ENCODE measurements at places on chromosomes 7 and 10. TPM values are rescaled to one million over a fixed set of nuclear protein-coding genes. Genes with fewer than 3 reads are reported as not detected.

DNA sequence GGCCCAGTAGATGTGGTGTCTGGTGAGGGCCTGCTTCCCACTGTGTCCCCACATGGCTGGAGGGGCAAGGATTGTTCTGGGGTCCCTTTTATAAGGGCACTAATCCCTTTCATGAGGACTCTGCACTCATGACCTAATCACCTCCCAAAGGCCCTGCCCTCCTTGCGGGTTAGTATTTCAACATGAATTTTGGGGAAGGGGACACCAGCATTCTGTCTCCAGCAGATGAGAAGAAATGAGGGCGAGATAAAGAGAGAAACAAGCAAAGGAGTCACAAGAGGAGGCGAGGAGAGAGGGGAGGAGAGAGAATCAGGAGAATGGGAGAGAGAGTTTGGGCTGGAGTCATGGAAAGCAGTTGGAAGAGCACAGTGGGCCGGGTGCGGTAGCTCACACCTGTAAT, 83.7 kb downstream of the C10orf105 start:
- DNase-seq = no peak

The HYAL4 gene
- not detected for total RNA-seq

- peak; percentile 90 for DNase-seq
These were observed 67.9 kb upstream of the PDZD8 start for GRCh38 chr10:117442944-117443685.

DNA sequence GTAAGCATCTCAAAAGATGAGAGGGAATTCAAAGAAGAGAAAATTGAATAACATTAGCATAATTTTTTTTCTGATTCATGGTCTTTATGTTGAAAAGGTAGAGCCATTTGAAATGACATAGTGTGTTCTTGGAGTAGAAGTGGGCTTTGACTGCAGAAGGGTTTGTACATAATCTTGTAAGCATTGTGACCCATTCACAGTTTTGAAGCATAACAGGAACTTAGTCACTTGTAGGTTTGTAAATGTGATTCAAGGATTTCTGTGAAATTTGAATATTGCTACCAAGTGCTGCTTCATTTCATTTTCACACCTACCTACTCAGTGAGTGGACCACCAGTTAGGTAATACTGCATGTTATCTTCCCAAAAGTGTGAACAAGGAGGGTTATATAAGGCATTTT, 68.6 kb downstream of the PON1 start:
- no peak for DNase-seq

The LRRC18 gene
- total RNA-seq = not detected

DNA sequence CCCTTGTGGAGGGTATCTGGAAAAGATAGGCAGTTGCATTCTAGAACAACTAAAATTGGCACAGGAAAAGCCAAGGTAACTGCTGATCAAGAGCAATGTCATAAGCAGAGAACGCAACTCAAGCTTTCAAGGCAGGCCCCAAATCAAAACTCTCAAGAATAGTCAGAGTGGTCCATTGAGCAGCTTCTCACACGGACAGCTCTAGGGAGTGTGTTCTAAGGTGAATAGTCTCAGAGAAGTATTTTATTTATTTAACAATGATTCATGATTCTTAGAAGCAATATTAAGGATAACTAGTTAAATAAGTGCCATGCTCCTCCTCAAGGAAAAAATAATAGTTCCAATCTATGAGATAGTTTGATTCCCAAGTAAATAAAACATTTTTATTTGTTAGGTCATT, 83.0 kb downstream of the COL28A1 start:
- no peak for DNase-seq

DNA sequence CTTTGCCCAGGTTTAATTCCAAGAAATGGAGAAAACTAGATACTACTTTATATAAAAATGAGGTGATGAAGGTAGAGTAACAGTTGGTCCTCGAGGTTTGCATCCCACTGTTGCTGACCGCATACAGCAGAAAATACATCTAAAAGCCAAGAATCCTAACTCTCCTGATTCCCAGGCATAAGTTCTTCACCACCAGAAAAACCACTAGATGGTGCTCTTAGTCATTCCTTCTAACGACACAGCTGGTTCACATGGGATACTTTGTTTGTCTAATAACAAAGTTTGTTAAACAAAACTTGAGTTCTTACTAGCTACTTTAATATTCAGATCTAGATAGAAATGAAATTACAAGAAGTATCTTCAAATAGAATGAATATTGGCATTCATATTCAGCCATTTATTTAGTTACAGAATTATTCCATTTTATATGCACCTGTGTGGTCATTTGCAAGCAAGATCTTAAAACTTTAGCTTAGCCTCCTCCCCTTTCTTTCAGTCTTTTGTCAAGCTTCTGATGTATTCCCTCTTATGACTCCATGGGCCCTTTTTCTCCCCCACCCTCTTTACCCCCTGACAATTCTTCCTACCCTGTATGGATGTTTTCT, 54.1 kb upstream of the CYP26C1 start:
- DNase-seq = no peak

- DNase-seq = no peak
These were observed 39.7 kb downstream of the ZNF33A start for GRCh38 chr10:38050212-38050611.

GRCh38 chr10:13496164-13496563, 32.6 kb downstream of the BEND7 start:
- no peak for DNase-seq

The ARHGAP21 gene
- 18.6 TPM for total RNA-seq

- DNase-seq = no peak
These were observed 40.0 kb downstream of the ETV1 start for GRCh38 chr7:13949445-13949844.

GRCh38 chr7:6106140-6106904, 75.1 kb downstream of the ANKRD61 start:
- peak; percentile 57 for DNase-seq

The AOAH gene
- total RNA-seq = 7.2 TPM

DNA sequence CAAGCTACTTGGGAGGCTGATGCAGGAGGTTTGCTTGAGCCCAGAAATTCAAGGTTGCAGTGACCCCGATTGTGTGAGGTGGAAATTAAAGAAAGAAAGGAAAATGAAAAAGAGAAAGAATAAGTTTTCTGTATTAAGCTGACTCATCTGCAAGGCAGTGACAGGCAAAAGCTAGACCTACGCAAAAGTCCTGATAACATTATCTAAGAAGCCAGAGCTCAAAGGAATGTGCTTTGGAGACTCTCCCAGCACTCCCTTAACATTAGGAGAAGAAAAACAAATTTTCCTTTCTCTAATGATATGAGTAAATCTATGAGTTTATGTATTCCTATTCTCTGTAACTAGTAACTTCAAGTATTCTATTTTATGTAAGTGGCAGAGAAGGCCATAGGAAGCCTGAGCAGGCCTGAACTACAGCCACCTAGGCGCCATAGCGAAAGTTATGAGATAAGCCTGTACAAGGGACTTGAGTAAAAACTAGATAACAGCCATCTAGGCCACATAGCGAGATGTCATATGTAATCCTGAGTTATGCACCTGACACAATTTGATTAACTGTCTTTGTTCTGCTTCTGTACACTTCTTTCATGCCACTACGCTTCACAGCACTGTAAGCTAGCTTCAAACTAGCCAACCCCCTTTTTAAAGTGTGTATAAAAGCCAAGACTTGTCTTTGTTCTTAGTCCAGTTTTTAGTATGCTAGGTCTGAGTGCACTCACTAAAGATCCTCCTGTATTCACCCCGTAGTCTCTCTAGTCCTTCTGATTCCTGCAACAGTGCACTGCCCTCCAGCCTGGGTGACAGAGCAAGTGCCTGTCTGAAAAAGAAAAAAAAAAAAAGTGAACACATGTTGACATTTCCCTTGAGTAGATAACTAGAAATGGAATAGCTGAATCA, 9.4 kb upstream of the ZWINT start:
- no peak for DNase-seq

DNA sequence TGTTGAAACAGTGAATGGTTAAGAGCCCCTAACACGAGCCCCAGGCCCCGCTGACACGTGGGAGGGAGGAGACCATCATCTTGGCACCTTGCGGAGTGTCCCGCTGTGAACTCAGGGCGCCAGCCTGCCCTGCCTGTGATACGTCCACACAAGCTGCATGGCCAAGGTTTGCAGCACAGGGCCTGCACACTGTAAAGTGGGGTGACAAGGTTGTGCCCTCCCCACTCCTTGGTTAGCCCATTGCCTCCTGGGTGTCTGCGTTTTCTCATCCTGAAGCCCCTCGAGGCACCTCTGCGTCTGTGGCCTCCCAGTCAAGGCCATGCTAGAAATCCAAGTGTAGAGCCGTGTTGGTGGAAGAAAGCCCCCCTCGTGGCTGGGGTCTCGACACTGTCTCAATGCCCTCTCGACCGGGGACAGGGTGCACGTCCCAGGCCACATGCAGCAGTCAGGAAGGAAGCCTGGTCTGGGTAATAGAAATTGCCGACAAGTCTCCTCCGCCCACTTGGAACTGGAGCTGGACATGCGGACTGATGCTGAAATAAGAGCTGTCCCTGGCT, 192.1 kb downstream of the DNAJB6 start:
- DNase-seq = no peak

DNA sequence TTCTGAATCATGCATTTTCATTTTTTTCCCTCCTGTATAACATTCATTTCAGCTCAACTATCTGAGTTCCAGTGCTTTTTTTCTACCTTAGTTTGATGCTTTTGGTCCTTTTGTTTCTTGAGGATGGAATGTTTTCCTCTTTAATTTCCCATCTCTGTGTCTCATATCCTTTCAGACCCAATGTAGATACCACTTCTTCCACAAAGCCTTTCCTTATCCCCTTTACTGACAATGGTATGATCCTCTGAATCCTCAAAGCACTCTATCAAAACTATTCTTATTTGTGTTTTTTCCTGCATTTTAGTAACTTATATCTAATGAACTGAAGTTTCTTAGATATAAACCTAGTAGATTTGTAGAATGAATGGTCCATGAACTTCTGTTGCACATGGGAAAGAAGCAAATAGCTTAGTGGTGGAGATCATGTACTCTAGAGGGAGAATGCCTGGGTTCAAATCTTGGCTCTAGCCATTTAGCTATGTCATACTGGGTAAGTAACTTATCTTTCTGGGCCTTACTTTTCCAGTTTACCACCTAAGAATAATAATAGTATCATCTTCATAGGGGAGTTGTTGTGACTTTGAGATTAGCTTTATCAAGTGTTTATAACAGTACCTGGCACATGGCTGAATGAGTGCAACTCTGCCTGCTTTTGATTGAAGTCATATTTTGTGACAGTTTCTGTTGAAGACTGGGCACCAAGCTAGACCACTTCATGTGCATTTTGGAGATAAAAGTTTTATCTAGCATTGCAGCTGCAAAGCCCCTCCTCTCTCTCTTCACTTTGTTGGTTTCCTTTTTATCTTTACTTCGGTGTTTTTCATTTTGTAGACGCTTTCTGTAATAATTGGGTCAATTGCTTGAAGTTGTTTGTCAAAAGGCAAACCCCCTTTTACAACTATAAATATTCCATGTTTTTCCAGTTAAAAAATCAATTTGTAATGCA, 18.5 kb downstream of the STAM start:
- DNase-seq = no peak

DNA sequence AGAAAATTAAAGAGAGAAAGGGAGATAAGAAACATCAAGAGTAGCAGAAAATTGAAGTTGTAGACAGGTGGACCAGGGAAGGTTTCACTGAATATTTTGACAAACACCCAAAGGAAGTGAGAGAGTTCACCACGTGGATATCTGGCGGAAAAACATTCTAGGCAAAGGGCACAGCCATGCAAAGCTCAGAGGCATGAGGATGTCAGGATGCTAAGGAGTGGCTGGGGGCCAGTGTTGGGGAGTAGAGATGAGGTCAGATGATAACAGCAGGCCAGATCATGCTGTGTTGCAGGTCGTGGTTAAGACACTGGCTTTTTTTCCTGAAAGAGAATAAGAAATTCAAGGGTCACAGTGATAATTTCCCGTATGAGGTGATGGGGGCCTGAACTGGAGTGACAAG, 181.9 kb downstream of the DGKI start:
- DNase-seq = no peak

The EGFR gene
- total RNA-seq = 37.0 TPM

GRCh38 chr7:157757211-157757610, 420.4 kb downstream of the DNAJB6 start:
- DNase-seq = no peak

DNA sequence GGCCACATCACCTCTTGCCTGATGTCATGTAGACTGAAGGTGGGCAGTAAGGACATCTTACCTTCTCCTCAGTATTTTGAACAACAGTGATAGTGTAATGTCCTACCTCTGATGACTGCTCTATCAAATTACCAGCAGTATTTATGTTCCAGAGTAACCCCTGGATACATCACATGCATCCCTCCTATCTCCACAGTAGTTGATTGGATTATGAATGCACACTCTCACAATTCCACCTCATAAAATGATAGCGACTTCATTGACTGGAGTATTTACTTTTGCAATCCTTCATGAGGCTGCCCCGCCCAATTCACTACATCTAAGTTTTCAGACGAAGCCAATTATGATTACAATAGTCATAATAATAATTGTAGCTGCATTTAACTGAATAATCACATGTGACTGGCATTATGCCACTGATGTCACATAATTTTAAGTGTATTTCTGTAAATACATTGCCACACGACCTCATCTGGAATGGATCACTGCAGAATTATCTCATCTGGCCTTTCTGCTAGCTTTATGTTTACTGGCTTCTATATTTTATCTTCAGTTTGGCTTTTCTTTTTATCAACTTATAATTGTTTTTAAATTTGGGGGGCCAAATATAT, 268.9 kb downstream of the SLC25A13 start:
- DNase-seq = no peak

GRCh38 chr10:52502237-52502636, 188.2 kb downstream of the DKK1 start:
- DNase-seq = no peak

DNA sequence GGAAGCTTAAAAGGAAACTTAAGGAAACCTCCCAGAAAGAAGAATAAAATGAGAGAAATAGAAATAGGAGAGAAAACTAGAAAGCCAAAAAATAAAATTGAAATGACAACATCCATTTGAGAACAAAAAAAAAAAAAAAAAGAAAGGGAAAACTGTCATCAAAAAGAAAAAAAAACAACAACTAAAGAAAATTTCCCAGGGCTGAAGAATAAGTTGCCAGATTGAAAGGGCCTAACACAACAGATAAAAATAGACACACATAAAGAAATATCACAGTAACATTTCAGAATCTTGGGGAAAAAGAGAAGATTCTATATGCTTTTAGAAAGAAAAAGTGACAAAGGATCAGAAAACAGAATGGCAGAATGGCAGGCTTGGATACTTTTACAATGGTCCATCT, 157.1 kb downstream of the JMJD1C start:
- DNase-seq = no peak

The MRC1 gene
- 47.0 TPM for total RNA-seq

DNA sequence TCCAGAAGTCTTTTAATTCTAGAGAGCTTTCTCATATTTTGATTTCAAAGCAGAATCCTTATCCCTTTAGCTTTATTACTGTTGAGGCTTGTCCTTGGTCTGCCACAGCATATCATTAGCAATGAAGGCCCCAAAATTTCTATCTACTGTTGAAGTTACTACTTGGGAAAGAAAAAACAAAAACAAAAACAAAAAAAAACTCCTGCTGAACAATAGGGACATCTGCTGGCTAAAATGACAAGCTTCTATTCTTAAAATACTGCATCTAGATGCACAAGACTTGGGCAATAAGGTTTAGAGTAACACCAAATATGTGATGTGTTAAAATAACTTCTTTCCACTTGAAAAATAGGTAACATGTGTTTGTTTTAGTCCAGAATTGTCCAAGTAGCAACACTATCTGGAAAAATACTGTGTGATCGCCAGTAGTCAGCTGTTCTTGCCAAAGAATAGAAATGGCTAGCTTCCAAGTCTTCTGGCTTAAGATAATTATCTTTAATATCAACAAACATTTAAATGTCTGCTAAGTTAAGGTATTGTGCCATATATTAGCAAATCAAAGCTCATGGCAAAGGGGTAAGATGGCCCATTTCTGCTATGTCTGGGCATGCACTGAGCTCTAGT, 3.8 kb upstream of the DMTF1 start:
- no peak for DNase-seq

All from liver (tissue), 10 donors.